ENCODE measurements at places on chromosomes 6 and 20.
A peak's percentile ranks its signal among the peaks of the same experiment; 100 is the strongest.

- no peak for DNase-seq
Observed at GRCh38 chr20:34567892-34568865, 9.7 kb downstream of the MAP1LC3A start.

GRCh38 chr6:21648475-21649050 is 55.0 kb downstream of the SOX4 start:
- DNase-seq = no peak

GRCh38 chr6:7234547-7234946 is 78.5 kb downstream of the SSR1 start:
- no peak for DNase-seq

DNA sequence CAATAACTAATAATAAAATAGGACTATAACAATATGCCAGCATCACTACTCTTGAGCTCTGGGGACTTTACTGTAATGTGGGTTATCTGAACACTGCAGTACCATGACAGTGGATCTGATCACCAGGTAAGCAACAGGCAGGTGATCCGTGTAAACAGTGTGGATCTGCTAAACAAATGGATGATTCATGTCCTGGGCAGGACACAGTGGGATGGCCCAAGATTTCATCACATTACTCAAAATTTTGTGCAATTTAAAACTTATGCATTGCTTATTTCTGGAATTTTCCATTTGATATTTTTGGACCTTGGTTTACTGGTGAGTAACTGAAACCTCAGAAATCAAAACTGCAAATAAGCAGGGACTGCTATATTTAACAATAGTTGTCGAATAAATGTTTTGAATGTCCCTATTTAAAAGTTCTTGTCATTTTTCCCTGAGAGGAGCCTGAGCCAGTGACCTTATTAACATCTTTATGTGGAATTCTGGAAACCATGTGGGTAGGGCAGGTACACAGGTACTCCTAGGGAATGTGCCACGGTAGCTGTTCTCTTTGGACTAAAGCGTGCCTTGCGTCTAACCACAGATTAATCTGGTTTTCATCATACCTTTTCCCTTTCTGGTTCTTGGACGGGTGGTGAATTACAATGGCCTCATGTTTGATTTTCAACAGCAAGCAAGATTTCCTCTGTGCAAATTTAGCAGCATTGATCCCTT is 214.5 kb upstream of the SASH1 start:
- DNase-seq = no peak

DNA sequence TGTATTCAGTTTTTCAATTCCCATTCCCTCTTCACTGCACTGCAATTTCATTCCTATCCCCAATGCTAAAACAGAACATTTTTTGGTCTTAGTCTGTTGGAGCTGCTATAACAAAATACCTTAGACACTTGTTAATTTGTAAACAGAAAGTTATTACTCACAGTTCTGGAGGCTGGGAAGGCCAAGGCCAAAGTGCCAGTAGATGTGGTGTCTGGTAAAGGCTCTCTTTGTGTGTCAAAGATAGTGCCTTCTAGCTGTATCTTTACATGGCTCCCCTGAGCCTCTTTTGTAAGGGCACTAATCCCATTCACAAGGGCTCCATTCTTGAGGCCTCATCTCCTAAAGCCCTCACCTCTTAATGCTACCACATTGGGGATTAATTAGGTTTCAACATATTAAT is 40.0 kb downstream of the PHIP start:
- no peak for DNase-seq

GRCh38 chr6:34196116-34196832 is 40.4 kb upstream of the HMGA1 start:
- DNase-seq = peak; percentile 83

- DNase-seq = no peak
Observed at GRCh38 chr6:167803816-167804215, 22.9 kb upstream of the AFDN start.

DNA sequence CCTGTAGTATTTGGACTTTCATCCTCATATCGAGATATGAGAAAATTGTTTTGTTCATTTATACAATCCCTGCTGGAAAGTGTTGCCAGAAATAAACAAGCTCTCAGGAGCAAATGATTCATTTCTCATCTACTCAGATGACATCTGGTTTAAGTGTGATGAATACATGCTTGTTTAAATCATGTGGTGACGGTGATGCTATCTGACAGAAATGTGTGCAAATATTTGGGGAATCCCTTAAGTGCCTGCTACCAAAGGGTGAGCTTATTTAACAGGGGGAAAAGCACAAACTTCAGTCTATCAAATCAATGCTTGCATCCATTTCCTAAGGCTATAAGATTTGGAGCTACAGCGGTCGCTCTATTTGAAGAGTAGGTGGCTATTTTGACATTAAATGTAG is 368.3 kb upstream of the SASH1 start:
- DNase-seq = no peak

DNA sequence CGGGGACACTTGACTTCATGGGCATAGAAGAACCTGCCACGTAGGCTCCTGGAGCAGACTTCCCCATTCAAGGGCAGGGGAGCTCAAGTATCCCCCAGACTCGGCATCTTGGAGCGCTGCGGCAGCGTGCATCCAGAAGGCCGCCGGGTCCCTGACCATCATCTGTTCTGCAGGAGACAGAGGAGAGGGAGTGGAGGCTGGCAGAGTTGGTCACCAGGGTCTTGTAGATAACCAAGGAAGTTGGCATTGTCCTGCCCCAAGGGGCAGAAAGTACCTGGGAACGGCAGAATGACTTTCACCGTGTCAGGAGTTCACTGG is 82.8 kb downstream of the TCP11 start:
- no peak for DNase-seq

All from activated T-helper 1 cell treated with anti-CD3 and anti-CD28 coated beads, Interleukin-12 subunit alpha, Interleukin-12 subunit beta, Interleukin-2, Interleukin-4 antibody, amounts not matched to agents 30 ng/mL and 10 ng/mL and 1 ng/mL, durations not matched to agents 14 hours and 24 hours and 36 hours (primary cell).